ENCODE measurements at places on chromosomes 7 and 10.
A peak's percentile ranks its signal among the peaks of the same experiment; 100 is the strongest.

GRCh38 chr7:25552998-25553397 lies 324.7 kb upstream of the NPVF start:
- no peak for DNase-seq

GRCh38 chr10:23314835-23315239 lies 29.8 kb downstream of the C10orf67 start:
- DNase-seq, result peak; percentile 46

- DNase-seq, result no peak
These were observed 299.4 kb upstream of the NPVF start for GRCh38 chr7:25527665-25528170.

DNA sequence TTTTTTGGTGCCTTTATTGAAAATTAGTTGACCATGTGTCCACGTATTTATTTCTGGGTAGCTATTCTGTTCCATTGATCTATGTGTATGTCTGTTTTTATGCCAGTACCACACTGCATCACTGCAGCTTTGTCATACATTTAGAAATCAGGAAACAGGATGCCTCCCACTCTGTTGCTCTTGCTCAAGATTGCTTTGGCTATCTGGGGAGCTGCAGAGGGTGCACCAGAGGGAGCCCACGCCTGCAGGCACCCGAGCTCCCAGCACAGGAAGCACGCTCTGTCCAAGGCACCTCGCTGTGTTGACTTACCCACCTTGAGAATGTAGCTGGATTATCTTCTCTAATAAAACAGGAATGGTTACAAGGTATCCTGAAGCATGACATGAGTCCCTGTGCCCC lies 301.7 kb downstream of the TCERG1L start:
- DNase-seq, result no peak

GRCh38 chr10:98293550-98294269 lies 25.7 kb upstream of the LOXL4 start:
- peak; percentile 18 for DNase-seq

GRCh38 chr10:34723750-34724149 lies 91.3 kb downstream of the PARD3 start:
- no peak for DNase-seq

DNA sequence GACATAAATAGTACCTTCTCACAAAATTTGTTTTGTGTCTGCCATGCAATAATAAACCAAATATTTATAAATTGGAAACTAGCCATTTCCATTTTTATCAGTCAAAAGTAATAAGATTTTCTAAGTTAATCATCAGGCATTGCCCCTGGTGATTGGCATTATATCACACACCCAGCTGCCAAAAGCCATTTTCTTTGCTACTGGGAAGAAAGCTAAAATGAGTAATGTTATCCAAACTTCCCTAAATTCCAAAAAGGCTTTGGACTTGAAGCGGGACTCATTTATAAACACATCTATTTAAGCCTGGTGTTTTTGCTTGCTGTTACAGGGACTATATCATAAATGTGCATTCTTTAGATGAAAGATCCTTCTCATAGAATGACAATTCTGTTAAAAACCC lies 86.0 kb downstream of the AKR1D1 start:
- DNase-seq, result no peak

GRCh38 chr7:157682064-157682945 lies 345.5 kb downstream of the DNAJB6 start:
- DNase-seq, result no peak

DNA sequence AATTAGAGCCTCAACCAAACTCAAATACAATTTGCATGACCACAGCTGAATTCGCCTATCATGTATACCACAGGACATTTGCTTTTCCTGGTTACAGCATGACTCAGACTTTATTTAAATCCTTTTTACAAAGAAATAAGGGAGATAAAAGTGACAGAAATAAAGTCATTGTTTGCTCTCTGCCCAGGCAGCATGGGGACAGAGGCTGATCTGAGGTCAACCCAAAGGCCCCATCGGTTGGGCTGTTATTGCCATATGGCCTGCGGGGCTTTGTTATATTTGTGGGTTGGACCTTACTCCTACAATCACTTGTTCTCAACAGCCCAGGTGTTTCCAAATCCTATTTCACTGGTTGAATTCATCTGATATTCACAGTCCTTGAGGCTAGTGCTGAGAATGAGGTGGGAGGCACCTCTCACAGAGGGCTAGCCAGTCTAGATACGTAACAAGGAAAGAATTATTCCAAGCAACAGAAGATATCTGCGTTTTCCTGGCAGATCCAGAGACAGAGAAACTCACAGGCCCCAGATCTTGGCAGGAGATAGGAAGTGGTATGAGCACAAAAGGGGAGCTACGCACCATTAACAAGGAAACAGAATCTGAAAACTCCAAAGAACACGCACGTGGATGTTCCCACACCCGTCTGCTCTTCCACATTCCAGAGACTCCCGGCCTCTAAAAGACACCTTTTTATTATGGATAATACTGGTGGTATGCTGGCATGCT lies 117.3 kb downstream of the HIPK2 start:
- DNase-seq, result no peak

DNA sequence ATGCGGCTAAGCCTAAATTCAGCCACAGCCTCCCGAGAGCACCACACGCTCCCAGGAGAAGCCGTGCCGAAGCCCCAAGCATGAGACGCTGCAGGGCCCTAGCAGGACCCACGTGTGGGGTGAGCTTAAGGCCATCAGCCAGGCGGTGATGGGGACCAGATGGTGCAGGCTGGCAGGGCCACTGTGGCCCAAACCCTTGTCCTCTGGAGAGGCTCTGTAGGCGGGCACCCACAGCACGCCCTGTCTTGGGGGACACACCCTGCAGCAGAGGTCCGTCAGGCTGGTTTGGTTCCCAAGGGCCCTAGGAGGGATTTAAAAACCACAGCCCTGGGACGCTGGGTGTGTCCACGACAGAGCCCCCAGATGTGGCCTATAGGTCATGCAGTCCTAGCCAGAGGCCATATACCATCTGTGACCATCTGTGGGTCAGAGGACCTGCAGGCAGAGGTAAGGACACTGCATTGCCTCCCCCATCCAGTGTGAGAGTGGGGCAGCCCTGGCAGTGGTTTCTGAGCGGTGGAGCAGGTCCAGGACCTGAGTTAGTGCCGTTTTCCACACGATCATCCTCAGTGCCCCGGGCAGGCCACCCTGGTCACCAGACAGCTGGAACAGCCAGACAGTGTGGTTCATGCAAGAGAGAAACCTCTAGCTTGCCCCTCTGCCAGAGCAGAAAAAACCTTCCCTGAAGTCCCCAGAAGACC lies 39.6 kb upstream of the INPP5A start:
- no peak for DNase-seq

DNA sequence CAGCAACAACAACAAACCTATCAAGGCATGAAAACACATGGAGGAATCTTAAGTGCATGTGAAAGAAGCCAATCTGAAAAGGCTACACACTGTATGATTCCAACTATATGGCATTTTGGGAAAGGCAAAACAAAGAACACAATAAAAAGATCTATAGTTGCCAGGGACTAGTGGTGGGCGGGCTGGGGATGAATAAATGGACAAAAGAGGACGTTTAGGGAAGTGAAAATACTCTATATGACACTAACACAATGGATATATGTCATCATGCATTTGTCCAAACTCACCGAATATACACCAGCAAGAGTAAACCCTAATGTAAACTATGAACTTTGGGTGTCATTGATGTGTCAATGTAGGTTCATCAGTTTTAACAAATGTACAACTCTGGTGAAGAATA lies 89.1 kb downstream of the SEMA3E start:
- no peak for DNase-seq

DNA sequence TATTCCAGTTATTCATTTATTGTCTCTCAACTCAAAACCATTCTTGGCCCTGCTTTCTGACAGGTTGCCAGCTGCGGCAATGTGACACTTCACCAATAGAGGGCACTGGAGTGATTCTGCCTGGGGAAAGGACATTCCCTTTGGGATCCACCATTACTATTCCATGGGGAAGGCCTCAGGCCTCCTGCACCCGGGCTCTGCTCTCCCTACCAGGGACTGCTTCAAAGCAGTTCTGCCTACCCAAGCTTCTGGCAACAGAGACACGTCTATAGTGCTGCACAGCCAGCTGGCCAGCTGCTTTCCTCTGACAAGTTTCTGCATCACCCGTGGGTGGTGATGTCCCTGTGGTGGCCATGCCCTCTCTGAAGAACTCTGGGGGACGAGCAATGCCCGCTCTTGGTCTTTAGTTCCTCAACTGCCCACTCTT lies 163.8 kb downstream of the ELMO1 start:
- peak; percentile 21 for DNase-seq

DNA sequence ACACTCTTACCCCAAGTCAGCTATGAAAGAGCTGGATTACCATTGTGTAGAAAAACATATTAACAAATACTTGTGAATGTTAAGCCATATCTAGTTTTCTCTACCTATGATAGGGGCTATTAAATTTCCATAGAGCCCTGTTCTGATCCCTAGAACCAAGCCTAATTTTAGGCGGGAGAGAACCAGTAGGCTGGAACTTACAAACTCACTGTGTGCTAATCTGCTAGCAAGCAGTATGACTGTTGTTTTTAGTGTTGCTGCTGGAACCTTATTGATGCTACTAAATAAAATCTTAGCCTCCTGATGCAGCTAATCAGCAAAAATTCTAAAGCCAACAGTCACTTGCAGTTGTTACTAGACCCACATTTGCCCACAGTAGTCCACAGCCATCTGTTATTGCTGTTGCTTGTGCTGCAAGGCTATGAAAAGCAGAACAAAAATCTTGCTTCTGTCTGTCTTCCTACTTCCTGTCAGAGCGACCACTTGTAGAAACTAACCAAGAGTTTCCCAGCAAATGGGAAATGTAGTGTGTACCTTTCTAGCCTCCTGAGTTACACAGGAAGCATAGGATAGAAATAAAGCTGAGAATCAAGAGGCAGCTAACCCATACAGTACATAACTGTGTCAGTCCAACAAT lies 368.4 kb downstream of the ARL4A start:
- no peak for DNase-seq

DNA sequence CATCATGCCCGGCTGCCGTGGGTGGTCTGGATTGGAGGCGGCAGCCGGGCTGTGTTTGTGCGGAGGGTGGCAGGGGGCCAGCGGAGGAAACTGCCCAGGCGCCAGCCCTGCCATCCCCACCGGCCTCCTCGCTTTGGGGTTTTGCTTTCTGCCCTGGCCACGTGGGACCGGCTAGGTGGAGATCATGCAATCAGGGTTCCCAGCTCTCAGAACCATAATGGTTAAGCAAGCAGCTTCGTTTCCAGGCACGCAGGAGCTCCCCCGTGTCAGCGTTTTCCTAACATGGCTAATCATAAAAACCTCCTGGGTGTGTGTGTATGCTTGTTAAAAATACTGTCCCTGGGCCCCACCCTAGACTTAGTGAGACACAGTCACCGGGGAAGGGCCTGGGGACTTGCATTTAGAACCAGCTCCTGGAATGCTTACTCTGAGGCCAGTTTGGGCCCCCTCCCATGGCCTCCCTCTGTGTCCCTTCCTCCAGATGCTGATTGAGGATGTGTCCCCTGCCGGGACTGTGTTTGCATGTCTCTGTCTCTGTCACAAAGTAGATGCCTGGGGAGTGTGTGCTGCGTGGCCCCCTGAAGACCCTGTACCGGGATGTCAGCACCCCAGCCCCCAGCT lies 119.3 kb downstream of the CUX1 start:
- DNase-seq, result no peak

DNA sequence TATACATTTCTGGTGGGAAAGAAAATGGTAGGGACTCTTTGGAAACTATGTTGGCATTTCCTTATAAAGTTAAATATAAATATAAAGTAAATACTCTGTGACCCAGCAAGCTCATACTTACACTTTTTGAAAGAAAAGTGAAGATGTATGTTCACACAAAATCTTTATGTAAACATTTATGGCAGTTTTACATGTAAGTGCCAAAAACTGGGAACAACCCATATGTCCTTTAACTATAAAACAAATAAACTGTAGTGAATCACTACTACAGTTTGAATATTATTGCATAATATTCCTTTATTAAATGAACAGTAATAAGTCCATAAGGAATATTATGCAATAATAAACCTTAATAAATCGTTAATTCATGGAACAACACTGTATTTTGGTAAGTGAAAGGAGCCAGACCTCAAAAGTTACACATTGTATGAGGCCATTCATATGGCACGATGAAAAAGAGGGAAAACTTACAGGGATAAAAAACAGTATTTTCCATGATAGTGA lies 1660.3 kb upstream of the LRRTM3 start:
- DNase-seq, result no peak

GRCh38 chr7:36784991-36785940 lies 61.0 kb upstream of the AOAH start:
- DNase-seq, result peak; percentile 63

GRCh38 chr10:4006051-4006450 lies 221.0 kb upstream of the KLF6 start:
- DNase-seq, result no peak

GRCh38 chr7:43072530-43072929 lies 39.9 kb upstream of the HECW1 start:
- DNase-seq, result no peak

GRCh38 chr10:5817322-5818047 lies 4.3 kb upstream of the GDI2 start:
- DNase-seq, result no peak

DNA sequence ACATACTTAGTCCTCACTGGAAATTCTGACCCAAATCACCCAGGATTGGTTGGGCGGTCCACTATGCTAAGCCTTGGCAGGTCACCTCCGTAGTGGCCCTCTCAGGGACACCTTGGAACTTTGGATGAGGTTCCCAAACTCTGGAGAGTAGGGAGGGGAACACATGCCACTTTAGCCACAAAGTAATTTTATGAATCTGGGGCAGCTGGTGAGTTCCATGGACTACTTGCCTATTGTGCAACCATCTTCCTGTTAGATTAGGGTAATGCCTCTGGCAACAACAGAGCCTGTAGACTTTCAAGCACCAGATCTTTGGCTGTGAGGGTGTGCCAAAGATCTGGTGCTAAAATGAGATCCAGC lies 77.7 kb downstream of the ITGB8 start:
- DNase-seq, result no peak

DNA sequence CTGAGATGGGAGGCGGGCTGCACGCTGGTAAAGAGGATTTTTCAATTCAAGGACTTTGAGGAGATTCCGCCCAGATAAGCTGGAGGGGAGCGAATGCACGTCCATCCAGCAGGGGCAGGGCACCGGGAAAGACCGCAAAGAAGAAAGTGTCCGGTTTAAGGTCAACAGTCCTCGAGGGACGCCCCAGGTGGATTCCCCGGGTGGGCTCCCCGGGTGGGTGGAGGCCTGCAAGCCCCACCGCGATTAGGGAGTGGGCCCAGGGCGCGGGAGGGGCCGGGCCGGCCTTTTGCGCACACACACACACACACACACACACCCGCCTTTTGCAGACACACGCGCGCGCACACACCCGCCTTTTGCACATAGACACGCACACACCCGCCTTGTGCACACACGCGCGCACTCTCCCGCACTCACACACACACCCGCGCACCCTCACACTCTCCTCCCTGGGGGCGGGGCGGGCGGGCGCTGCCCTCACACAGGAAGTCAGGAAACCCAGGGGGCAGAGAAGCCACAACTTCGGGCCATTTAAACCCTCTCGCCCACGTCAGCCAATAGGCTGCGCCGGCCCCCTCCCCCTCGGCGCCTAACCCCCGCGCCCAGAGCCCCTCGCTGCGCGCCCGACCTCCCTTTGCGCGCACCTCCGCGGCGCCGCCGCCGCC lies 615 bp downstream of the ARHGAP12 start:
- DNase-seq, result peak; percentile 60

Data from CD8-positive, alpha-beta memory T cell (primary cell).